CD4-positive, alpha-beta T cell treated with Interleukin-1 beta for 1 hour (primary cell): ENCODE measurements at places on chromosomes 6 and 20.

DNA sequence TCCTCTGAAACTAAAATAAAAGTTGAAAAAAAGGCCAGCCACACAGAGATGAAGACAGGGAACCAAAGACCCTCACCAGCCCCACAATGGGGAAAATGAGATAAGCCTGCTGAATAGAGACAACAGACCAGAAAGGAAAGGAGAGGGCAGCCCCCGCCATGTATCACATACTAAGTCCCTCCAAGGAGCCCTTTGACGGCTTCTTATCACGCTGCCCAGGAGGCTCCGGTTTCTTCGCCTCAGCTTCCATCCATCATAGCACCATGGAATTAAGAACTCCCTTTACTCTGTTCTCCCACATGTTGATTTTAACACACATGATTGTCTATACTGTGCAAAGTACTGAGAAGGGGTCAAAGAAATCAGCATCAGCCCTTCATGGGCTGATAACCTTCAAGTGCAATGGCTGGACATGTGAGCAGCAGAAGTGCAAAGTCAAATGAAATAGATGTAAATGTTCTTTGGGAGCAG is 54.9 kb downstream of the MAP3K5 start:
- no peak for DNase-seq

- DNase-seq, result no peak
Measured at GRCh38 chr6:113744861-113745260, 112.3 kb upstream of the MARCKS start.

GRCh38 chr6:11779329-11780096 is 910 bp upstream of the ADTRP start:
- DNase-seq, result no peak

DNA sequence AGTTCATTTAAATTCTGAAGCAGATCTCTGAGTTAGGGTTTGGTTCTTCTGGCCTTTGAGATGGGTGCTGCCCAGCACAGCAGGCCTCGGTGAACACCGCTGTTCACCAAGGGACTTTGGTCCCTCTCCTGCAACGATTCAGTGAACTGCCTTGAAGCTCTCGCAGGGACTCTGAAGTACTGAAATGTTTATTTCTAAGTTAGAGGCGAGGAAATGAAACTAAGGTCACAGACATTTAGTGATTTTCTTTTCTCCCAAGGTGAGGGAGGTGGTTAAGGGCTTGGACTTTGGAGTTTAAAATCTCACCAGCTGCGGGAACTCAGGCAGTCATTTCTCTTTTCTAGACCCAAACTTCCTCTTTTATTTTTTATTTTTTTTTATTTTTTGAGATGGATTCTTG is 26.2 kb downstream of the E2F3 start:
- no peak for DNase-seq

- DNase-seq, result no peak
Measured at GRCh38 chr6:125584468-125584939, 164.9 kb upstream of the HEY2 start.

DNA sequence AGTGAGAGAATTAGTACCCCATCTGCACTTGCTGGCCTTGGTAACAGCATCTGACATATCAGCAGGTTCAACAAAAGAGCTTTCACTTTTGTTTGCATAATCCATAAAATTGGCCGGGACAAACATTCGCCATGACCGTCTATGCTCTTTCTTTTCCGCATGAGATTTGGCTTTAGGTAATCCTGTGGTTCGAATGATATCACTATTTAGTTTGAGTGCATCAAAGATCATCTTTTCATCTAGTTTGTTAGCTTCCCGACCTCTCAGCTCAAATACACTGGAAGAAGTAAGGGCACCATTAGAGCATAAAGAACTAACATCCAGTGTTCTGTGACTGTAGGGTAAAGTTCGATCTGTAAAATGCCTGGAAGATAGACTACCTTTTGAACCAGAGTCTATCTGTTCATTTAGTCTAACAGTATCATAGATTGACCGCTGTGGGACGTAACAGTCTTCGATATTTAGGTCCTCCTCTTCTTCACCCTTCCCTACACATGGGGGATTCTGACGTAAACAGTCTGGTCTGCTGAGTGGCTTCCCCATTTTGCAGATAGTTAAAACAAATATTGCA is 101.6 kb downstream of the DST start:
- DNase-seq, result no peak

- no peak for DNase-seq
Measured at GRCh38 chr6:43972913-43973300, 154.3 kb downstream of the MRPL14 start.

DNA sequence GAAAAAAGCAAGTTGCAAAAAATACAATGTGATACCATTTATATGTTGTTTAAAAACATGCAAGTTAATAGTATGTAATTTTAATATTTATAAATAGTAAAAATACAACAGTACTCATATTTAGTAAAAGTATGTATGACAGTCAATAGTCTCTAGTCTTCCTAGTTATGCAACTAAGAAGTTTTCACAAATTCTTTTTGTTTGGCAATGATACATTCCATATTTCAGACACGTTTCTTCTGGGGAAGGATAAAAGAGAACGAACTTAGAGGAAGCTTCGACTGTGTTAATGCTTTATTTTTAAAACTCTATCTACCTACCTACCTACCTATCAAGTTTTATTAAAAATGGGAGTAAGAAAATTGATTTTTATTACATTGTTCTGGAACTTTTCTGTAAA is 77.7 kb downstream of the UBE3D start:
- DNase-seq, result no peak

GRCh38 chr20:35735826-35736470 is 6.1 kb downstream of the RBM39 start:
- DNase-seq, result no peak

DNA sequence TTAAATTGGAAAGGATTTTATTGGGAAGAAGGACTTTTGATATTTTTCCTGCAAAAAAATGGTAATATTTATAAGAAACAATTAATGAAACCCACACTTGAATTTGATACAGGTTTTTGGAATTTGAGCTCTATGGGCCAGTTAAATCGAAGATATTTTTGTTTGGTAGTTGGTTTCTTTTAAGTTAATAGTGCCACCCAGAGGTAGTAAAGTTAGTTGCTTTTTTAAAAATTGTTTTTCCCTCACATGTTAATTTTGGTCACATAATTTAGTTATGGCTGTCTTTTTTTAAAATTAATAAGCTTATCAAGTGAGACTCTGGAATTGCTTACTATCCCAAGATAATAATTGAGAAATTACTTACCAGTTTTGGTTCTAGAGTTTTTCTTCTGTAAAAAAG is 7.1 kb downstream of the PRIM2 start:
- DNase-seq, result no peak

DNA sequence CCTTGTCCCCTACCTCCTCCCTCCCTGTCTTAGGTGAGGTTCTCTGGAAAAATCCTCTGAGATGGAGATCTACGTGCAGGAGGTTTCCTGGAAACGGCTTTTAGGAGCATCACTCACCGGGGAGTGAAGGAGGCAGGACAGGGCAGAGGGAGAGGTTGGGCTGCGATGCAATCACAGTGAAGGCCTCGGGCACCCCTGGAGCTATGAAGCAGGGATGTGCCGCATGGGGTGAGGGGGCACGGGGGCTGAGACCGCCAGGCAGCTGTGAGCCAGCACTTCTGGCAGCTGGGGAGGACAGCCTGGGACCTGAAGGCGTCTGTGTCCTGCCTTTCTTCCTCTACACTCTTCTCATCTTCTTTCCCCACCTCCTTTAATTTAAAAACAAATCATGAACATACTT is 12.9 kb upstream of the GLP1R start:
- no peak for DNase-seq

- DNase-seq, result peak; percentile 11
Measured at GRCh38 chr6:160789263-160790027, 87.4 kb downstream of the PLG start.

- DNase-seq, result no peak
Measured at GRCh38 chr6:106555767-106556166, 73.5 kb downstream of the RTN4IP1 start.

GRCh38 chr6:165831812-165832510 is 168.9 kb upstream of the PDE10A start:
- no peak for DNase-seq

DNA sequence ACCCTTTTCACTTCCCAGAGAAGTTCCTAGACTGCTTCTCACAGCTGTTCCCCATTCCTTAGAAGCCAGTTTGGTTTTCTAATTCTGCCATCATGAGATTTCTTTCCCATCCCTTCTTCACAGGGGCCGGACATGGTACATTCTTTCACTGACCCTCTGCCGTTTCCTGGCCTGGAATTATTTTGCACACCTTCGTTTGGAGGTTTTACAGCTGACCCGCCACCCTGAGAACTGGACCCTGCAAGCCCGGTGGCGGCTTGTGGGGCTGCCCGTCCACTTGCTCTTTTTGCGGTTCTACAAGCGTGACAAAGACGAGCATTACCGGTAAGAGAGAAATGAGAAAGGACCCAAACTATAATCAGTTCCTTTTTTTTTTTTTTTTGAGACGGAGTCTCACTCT is 4.2 kb downstream of the C6orf136 start:
- no peak for DNase-seq

GRCh38 chr6:82989736-82990290 is 75.8 kb downstream of the UBE3D start:
- DNase-seq, result no peak

GRCh38 chr20:35490736-35491181 is 35.4 kb downstream of the CEP250 start:
- peak; percentile 71 for DNase-seq

DNA sequence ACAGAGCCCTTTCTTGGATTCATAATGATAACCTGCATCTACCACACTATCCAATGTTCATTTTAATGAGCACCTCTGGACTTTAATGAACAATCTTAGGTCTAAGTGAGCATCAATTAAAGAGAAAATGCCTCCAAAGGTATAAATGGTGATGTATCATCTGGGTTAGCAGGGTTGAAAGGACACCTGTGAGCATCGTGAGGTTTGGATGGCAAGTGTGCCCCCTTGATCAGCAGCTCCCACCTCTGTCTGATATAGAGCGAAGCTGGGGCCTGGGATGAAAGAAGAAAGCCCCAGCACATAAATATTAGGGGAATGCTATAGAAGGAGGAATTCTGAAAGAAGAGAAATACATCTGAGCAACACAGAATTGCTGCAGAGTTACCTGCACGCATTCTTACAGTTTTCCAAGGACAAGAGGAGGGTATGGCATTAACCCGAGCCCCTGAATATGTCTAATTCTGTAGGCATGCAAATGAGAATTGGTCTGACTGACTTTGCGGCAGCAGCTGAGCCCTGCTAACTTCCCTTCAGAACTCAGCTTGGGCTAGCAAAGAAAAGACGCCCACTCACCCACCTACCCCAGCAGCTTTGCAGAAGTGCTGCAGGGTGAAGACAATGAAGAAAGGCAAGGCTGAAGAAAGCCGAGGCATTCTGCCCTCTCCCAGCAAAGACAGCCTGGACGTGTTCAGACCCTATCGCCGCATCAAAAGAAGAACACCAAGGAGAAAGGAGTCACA is 136.2 kb downstream of the GMPR start:
- peak; percentile 1 for DNase-seq

DNA sequence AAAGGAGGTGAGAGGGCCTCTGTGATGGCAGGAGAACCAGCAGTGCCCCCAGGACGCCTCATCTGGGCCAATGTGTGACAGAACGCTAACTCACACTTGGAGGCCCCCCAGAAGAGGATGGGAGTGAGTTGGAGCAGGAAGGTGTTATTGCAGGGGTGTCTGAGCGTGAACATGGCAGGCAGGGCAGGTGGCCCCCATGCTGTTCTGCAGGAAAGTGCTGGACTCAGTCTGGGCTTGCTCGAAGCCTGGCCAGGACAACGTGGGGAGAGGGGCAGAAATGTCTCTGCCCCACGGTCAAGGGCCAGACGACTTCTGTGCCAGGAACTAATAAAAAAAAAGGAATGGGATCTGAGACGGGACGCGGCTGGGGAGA is 931 bp upstream of the EBF4 start:
- DNase-seq, result no peak

DNA sequence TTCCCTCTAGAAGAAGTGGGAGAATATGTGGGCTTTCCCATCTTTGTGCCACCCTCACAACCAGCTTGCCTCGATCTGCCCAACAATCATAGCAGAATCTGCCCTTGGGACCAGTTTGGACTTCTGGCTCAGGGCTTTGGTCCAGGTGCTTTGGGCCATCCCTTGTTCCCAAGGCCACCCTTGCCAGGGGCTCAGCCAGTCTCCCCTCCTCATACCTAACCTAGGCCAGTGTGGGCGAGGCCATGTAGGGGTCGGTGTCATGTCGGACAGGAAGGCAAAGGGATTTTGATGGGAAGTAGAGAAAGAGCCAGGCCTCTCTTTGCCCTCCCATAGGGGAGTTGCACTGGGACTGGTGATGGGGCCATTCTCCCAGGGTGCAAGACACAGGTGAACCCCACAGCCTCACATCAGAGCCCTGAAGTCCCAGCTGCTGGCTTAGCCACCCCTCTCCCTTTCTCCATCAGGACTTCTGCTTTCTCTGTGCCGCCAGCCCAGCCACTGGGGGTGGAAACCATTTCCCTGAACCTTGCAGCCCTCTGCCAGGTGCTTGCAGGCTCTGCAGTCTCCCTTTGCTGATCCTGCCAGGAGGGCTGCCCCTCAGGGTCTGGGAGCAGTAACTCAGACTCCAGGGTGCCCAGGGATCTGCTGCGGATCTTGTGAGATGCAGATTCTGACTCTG is 60.7 kb downstream of the SLC24A3 start:
- DNase-seq, result no peak

DNA sequence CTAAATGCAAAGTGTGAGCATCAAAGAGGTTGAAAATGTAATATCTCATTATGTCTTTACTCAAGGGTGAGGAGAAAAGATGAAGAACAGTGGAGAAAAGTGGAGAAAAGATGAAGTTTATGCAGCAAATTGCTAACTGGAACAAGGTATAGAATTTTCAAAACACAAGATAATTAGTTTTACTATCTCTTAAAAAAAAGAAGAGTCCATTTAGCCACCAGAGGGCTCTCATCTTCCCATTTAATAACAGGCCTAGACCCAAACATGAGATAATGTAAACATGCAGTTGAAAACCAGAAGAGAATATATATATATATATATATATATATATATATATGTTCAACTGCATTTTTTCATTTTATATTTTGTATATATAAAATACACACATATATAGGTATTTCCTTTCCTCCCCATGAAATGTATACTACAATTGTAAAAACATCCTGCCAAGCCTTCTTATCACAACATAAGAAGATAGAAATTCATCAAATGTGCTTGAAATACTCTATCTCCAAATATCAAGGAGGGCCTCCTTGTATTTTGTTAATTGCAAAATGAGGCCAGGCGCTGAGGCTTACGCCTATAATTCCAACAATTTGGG is 78.4 kb downstream of the ADTRP start:
- DNase-seq, result no peak

DNA sequence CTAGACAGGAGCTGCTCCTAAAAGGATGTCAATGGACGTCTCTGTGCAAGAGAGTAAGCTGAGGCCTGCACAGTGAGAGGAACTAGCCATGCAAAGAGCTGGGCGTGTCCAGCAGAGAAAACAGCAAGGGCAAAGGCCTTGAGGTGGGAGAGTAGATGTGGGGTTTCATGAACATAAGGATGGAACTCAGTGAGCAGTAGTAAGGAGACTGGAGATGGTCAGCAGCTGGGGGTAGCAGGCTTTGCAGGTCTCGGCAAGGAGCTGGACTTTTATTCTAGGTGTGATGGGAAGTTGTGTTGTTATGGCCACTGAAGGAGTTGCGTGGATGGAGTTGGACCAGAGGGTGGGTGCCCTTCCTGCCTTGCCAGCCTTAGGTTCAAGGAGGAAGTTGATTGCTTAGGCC is 90.7 kb upstream of the SIRPA start:
- DNase-seq, result no peak

- DNase-seq, result peak; percentile 14
Measured at GRCh38 chr6:25872814-25873213, 1.2 kb downstream of the SLC17A3 start.
